Stomach (tissue), 19 donors: ENCODE measurements at places on chromosomes 2 and 18.
A peak's percentile ranks its signal among the peaks of the same experiment; 100 is the strongest.

GRCh38 chr2:177329064-177329463 lies 63.5 kb upstream of the AGPS start:
- no peak for DNase-seq

- no peak for DNase-seq
Observed at GRCh38 chr2:217835931-217836891, 166.6 kb downstream of the TNS1 start.

DNA sequence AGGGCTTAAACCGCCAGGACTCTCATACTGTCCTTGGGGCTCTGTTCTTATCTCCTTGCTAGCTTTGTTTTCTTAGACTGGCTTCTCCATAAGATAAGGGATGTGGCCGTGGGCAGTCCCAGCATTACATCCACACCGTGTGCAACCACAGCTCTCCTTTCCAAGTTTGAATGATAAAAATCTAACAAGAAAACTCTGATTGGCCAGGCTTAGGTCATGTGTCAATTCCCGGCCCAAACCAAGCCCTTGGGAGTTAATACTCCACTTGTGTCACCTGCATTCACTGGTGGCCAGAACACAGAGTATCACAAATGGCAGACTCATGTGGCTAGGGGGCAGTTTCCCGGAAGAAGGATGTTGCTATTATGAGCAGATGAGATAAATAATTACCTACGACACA lies 43.2 kb upstream of the KDM3A start:
- no peak for DNase-seq

DNA sequence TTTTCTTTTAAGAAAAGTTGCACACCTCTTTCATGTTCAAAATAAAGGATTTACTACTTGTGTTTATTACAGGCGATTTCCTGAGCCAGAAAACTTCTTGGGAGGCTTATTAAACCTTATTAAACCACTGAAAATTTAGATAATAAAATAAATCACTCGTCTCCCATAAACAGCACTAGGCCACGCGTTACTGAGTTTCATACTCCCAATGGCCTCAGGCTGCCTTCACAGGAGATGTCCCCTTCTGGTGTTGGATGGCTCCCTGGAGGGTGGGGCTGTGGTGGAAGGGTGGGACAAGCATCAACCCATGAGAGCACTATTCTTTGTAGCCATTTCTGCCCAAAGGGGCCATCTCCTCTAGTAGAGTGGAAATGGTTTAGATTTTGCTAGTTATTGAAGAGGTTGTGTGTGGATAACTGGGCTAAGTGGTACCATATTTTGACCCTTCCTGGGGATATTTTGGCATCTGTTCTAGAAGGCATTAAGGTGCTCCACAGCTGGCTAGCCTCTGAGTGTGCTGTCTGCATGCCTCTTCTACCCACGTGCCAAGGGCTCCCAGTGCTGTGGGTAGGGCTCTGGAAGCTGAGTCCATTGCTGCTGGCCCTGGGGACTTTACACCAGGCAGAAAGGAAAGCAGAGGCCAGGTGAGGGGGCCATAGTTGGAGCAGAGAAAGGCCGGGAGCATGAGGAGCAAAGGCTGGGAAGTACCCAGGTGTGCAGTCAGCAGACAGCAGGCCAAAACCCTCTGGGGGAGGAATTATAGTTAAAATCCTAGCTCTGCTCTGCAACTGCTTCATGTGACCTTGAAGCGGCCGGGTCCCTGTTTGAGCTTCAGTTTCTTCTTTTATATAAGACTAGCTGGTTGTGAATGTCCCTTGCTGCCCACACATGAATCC lies 121.7 kb upstream of the SMAD2 start:
- DNase-seq = no peak

- no peak for DNase-seq
Observed at GRCh38 chr2:233449921-233450863, 95.9 kb downstream of the DGKD start.

GRCh38 chr2:124804014-124804940 lies 779.2 kb downstream of the CNTNAP5 start:
- DNase-seq = no peak

DNA sequence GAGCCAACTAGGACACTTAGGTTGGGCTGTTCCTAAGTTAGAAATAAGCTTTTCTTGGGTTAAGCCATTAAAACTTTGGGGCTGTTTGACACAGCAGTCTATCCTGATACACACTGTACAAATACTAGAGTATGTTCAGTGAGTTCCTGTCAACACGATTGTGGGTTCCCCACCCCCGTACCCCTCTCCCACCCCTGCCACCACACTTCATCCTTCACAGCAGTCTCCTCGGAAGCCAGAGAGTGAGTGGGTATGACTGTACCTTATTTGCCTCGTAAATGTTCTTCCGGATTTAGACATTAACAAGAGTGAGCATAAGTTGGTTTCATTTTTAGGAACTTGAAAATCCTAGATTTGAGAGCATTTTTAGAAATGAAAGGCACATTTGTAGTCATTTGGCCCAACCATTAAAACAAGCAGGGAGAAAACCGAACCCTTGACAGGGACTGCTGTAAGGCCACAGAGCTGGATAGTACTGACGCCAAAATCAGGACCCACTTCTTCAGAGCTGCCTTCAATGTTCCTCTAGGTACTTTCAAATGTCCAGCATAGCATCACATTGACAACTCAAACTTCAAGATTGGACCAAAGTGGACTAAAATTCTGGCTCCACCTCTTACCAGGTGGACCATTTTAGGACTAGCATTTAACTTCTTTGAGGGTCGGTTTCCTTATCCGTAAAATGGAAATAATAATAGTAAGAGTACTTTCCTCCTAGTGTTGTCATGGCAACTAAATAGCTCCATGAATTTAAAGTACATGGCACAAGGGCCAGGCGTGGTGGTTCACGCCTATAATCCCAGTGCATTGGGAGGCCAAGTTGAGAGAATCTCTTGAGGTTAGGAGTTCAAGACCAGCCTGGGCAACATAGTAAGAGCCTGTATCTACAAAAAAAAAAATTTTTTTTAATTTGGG lies 166.3 kb upstream of the SERTAD2 start:
- peak; percentile 30 for DNase-seq

DNA sequence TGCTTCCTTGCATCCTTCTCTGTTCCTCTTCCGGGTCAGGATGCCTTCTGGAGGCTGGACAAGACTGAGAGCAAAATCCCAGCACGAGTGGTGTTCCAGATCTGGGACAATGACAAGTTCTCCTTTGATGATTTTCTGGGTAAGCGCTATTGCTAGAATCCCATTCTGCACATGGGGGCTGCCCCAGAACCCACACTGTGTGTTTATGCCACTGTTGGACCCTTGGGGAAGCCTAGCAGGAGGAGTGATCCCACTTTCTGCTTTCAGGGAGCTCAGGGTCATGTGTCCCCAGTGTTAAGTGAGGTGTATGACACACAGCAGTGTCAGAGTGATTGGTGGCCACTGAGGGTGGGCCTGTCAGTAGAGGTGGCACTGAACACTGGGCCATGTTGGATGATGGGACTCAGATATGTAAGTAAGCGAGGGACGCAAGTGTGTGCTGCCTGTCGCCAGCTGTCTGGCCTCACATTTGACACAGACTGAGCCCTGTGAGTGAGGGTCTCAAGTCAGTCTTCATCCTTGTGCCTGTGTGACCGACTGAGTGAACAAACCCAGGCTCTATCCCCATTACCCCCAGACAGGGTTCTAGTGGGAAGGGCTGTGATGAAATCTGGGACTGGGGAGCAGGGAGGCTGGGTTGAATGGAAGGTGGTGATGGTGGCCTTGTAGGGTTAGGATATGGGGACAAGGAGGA lies 220.9 kb downstream of the DYSF start:
- DNase-seq = no peak

GRCh38 chr2:100071335-100072043 lies 70.9 kb downstream of the AFF3 start:
- no peak for DNase-seq

- DNase-seq = no peak
Observed at GRCh38 chr18:35106013-35106844, 65.0 kb downstream of the MAPRE2 start.

DNA sequence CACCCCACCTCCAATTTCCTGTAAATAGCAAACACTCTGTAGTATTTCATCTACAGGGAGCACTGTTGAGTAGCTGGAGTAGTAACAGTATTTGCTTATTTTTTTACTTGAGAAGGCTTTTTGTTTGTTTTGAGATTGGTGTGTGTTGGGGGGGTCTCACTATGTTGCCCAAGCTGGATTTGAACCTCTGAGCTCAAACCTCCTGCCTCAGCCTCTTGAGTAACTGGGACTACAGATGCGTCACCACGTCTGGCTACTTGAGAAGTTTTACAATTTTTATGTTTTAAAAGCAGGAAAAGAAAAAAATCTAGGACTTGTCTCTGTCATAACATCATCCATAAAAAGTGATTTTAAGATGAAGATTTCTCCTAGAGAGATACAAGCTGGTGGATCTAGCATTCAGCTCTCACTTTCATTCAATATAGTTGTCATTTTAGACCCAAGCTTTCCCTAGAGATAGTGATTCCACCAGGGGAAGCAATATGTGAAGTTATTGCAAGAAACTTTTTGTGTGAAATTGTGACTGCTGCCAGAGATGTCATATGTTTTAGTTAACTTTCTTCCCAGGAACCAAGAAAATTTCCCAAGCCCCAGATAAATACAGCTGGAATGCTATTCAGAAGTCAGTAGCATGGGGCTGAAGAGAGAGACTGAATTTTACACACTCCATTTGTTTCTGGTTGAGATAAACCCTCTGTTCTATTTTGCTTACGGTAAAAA lies 60.2 kb upstream of the MAP4K3 start:
- peak; percentile 72 for DNase-seq

- no peak for DNase-seq
Observed at GRCh38 chr18:3008541-3008940, 4.4 kb downstream of the LPIN2 start.

- peak; percentile 36 for DNase-seq
Observed at GRCh38 chr2:125874564-125874963, 781.4 kb upstream of the GYPC start.

DNA sequence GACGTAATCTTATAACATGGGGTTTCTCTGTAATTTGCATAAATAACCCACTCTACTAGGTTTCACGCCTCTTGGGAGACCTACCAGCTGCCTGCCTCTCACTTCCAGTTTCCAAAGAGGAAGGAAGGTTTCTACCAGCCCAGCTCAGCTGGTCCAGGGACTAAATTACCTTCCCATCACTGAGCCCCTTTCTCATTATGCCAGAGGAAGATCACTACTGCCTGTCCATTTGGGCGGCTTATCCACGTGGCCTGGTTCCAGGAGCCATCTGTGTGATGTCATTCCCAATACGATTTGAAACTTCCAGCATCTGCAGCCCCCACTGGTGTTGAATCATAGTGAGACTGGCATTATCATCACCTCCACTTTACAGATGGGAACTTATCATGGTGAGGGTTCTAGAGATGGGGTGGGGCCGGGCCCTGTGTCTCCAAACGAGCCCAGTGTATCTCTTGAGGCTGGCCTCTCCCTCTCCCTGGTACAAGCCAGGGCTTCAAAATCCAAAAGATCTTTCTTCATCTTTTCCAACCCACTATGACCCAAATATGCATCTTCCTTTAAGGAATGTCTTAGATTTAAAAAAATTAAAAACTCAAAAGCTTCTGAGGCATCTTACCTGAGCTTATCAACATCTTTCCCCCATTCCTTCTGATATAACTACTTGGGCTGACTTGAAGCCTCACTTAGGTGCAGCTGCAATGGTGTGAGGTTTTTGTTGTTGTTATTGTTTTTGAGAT lies 140.8 kb downstream of the DDX1 start:
- DNase-seq = no peak

GRCh38 chr2:241390301-241391206 lies 34.5 kb downstream of the FARP2 start:
- no peak for DNase-seq

DNA sequence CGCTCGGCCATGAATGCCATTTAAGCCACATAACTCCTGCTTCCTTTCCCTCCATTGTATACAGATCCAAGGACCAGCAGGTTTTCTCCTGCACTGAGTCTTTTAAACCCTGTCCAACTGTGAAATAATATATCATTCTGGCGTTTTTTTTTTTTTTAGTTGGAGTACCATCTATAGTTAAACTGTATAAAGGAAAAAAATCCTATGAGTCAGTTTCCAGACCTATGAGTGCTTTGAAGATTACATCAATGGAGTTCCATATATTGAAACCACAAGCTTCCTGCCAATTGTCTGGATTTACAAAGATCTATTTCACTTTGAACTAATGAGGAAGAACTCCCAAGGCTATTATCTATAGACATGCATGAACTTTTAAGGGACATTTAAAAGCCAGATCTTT lies 2.4 kb upstream of the MALT1 start:
- DNase-seq = no peak

DNA sequence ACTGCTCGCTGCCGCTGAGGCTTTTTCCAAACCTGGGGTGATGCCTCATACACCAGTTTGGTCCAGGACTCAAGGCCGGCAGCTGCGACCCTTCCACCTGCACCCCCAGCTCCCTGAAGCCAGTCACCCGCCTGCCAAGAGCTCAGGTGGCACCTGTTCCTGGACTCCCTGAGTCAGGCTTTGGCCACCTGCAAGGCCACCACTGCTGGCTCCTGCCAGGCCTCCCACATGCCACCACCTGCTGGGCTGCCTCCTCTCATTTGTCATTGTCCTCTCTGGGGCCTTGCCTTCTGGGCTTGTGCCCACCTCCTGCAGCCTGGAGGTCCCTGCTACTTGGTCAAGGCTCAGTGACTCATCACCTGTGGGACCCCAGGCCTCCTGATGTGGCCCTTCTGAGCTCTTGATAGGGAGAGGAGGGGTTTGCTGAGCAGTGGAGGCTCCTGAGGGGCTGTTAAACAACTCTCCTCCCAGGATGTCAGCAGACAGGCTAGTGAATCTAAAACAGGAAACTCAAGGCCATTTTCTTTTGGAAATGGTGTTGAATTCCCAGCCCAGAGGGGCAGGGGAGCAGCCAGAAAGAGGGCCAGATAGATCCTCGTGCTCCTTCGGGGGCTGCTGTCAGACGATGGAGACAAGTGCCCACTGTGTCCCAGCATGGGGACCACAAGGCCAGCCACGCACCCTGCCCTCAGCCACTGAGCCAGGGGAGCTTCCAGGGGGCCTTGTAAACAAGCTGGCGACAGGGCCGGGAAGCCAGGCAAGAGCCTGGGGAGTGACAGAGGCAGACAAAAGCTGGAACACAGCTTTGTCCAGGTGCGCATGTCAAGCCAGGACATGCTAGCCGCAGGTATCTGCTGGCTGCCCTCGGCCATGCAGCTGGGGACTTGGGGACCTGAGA lies 416.8 kb downstream of the LRATD1 start:
- DNase-seq = no peak

DNA sequence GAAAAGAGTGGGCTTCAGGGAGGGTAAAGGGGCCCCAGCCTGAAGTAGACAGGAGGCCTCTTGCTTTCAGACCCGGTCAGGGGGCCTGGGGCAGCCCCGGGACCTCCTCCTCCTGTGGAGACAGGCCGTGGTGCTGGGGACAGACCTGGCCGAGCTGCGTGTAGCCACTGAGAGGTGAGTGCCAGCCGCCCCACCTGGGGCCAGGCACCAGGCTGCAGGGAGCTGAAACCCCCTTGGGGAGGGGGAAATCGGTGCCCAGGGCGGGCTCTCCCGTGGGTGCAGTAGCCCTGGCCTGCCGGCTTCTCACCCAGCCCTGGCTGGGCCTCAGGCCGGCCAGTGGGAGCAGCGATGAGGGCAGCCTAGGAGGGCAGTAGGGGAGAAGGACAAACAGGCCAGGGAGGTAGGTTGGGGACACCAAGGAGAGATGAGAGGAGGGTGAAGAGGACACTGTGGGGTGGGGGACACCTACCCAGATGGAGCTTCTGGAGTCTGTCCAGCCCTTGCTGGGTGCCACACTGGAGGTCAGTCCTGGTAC lies 24.0 kb downstream of the CROCC2 start:
- no peak for DNase-seq
